IPS-NIHi11 (cell line): ENCODE measurements at places on chromosomes 2 and 18.

DNA sequence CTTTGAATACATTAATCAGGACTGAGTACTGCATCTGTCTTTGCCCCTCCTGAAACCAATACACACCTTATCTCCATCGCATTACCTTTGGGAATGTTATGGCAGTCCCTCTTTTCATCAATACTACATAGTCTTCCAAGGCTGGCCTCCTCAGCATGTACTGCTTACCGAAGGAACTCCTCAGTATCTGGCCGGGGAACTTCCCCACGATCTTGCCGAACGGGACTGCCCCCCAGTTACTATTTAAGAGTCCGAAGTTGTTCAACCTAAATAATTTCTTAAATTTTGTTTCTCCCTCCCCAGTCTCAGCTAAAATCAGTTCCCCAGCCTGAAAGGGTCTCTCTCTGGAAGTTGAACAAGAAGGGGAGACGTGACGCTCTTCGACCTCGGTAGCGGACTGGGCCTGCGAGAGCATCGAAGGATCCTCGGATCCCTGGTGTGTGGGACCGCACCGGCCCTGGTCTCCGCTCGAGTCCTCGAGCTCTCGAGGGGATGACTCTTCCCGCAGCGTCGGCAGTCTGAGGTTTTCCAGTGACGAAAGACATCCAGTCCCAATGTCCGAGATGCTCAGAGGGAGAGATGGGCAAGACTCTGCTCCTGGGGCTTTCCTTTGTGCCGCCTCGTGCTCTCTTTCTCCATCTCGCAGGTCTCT is 489 bp downstream of the TRMT61B start:
- peak; percentile 3 for DNase-seq

- DNase-seq: no peak
Observed at GRCh38 chr2:80061881-80062280, 242.7 kb downstream of the LRRTM1 start.

- DNase-seq: no peak
Observed at GRCh38 chr2:39667104-39667885, 1.6 kb downstream of the TMEM178A start.

- no peak for DNase-seq
Observed at GRCh38 chr2:120209427-120210269, 13.6 kb downstream of the TMEM185B start.

DNA sequence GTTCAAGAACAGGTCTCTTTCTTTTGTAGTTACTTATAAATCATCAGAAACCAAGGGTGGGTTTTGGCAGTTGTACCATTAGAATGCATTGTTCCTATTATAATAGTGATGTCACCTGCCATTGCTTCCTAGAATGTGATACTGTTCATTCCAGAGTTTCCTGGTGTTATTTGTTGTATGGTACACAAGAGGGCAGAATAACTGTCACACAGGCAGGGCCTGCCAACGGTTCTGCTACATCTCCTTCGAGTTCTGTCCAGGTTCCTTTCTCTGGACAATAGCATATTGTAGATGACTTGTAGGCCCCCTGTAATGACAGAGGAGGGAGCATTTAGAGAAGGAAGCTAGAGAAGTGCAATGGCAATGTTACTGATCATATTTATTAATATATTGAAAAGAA is 98.3 kb downstream of the KLHL14 start:
- peak; percentile 23 for DNase-seq

- no peak for DNase-seq
Observed at GRCh38 chr2:241120440-241120839, 18.4 kb upstream of the MTERF4 start.

GRCh38 chr2:197972061-197972460 is 167.7 kb downstream of the PLCL1 start:
- no peak for DNase-seq

DNA sequence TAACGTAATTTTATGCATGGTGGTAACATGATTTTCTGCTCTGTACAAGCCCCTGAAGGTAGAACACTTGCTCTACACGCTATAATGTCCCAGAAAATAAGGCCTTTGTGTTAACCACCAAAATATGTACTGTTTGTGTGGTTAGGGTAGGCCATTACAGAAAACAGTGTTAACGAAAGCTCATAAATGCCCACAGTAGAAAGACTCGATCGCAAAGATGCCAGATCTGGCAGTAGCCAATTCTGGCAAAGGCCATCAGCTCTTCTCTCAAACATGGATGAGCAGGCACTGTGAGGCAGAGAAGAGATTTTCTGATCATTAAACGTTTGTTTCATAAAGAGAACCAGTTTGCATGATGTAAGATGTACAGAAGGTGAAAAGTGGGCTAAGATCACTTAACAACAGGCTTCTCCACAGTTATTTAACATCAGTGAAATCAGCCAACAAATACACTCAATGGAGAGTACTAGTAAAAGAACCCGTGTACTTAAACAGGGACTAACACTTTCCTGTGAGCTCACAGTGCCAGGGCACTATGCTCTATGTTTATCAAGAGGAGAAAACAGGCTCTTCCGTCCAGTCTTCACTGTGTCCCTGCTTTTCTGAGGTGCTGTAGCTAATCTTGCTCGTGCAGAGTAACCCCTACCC is 80.3 kb downstream of the SPRED2 start:
- no peak for DNase-seq

- no peak for DNase-seq
Observed at GRCh38 chr2:229888031-229888430, 33.8 kb downstream of the TRIP12 start.

- DNase-seq: no peak
Observed at GRCh38 chr2:9050122-9050809, 46.8 kb upstream of the MBOAT2 start.

- no peak for DNase-seq
Observed at GRCh38 chr2:213627835-213628460, 343.7 kb downstream of the SPAG16 start.

DNA sequence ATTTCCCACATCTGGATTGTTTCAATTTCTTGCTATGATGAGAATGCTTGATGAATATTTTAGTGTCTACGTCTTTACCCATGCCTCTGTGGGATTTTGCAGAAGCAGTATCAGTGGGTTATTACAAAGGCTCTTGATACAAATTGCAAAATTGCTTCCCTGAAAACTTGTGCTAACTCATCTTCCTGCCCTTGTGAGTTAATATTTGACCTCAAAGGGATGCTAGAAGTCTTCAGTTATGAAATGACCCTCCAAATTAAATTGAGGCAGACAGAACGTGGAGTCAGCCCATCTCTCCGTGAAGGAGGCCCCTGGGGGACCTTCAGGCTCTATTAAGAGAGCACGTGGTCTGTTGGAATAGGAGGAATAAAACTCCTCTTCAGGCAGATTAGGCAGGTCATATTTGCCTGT is 239.2 kb upstream of the HS6ST1 start:
- DNase-seq: no peak

GRCh38 chr2:1154710-1155594 is 204.3 kb downstream of the SNTG2 start:
- no peak for DNase-seq

- DNase-seq: no peak
Observed at GRCh38 chr2:3356799-3357198, 20.8 kb downstream of the EIPR1 start.

DNA sequence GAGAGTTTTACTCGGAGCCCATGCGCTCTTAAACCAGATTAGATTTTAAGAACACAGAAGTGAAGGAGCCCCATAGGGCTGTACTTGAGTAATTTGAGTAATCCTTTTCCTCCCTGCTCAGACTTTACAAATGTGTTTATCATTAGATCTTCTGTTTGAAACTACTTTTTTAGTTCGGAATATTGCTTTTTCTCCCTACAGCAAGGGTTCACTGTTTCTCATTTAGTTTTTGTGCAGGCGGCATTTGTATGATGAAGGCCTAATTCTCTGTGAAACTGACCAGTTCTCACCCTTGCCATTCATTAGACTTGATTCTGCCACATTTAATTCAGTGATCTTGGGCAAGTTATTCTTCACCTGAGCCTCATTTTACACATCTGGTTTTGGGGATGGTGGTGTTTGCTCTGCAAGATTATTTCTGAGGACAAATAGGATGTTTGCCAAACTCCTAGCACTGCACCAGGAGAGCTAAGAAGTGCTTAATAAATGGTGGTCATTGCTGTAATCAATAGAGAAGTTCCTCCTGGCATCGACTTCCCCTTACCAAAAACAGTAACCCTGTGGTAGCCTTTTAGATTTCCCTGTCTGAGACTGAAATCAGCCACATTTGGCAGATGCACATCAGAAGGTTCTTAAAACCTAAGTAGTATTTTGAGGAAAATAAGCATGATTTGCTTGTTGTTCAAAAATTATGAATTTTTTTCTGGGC is 2.2 kb downstream of the B3GNT2 start:
- no peak for DNase-seq

DNA sequence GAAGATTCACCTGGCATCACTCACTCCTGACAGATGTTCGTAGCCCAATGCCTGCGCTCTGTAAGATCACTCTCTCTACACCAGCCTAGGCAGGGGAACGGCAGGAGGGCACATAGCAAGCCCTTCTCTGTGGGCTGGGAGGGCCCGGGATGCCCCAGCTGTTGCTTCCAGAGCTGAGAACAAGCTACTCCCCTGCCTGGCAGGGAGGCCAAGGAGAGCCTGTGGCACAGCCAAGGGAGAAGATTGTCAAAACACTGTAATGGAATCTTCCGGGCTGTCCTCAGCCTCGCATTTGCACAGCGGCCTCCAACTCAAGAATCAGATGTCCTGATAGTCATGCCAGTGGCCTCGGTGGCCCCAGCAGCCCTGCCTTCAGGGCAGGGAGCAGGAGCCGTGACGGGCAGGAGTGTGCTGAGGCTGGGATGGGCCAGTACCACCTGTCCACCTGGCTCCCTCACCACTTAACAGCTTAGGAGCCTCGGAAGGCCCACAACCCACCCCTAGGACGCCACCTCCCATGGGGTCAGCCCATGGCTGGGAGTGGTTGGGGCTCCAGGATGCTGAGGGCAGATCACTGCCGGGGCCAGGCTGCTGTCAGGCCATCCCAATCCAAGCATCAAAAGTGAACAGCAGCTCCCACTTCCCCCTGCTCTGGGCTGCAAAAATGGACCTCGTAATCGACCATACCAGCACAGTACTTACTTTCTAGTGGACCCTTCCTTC is 21.9 kb upstream of the SLC35F6 start:
- no peak for DNase-seq

DNA sequence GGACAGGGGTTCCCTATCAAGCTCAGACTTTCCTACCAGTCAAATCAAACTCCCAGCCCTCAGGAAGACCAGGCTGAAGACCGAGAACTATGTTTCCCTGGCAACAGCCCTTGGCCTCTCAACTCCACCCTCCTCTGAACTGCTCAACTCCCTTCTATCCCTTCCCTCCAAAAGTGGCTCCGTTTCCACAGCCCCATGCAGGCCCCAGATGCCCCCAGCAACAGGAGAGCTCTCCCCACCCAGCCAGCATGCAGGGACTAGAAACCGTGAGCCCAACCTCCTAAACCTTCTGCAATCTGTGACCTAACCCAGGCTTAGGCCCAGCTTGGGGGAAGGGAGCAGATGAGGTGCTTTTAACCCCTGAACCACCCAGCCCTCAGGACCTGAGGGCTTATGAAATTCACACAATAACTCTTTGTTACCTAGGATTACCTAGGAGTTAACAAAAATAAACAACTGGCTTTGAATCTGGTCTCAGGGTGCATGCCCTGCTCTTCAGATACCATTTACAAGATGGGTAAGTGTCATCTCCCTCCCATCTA is 87.2 kb downstream of the BCL11A start:
- no peak for DNase-seq

- DNase-seq: no peak
Observed at GRCh38 chr2:69191634-69192033, 178.7 kb downstream of the ANTXR1 start.

DNA sequence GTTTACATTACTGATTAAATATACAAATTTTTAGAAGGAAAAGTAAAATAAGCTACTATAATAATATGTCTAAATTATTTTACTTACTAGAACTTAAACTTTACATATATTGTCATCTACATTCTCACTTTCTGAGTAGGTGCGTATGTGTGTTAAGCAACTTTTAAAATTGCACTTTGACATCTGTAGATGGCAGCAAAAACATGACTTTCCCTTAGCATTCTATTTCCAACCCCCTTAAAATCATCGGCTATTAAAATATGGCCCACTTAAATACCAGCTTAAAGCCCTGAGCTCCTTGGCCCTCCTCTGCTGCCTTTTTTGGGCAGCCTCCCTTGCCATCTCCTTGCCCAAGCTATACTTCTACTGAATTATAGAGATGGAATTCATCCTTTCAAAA is 78.0 kb downstream of the UPP2 start:
- no peak for DNase-seq

GRCh38 chr2:144424559-144425240 is 95.2 kb downstream of the ZEB2 start:
- no peak for DNase-seq

DNA sequence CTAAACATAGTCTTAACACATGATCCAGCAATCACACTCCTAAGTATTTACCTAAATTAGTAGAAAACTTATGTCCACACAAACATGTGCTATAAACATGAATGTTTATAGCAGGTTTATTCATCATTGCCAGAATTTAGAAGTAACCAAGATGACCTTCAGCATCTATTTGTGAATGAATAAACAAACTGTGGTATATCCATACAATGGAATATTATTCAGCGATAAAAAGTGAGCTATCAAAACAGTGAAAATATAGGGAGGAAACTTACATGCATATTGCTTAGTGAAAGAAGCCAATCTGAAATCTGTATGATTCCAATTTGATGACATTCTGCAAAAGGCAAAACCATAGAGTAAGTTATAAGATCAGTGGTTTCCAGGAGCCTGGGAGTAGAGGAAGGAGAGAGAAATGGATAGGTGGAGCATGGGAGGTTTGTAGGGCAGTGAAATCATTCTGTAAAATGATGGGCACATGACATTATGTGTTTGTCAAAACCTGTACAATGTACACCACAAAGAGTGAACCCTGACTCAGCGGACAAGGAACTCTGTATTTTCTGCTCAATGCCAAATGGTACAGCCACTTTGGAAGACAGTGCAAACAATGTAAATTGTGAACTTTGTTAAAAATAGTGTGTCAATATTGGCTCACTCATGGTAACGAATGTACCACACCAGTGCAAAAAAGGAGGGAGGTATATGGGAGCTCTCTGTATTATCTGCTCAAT is 61.9 kb upstream of the IGFBP2 start:
- DNase-seq: no peak

- no peak for DNase-seq
Observed at GRCh38 chr2:231661422-231662027, 46.8 kb upstream of the PTMA start.

DNA sequence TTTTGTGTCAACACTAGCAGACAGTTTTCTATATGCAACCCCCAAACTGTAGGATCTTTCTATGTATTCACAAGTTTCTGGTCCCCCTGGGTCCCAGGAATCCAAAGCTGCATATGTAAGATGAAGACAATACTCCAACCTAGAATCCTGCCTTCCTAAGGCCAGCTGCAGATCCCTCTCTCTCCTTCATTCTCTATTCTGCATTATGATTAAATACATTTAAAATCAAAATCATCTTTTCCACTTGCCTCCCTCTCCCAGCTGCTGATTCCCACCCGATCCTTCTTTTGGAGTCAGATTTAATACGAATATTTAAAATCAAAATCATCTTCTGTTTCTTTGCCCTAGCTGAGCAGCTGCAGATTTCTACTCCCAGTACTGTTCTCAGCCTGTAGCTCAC is 783.0 kb upstream of the ZEB2 start:
- no peak for DNase-seq
